Right renal cortex interstitium (tissue), 3 donors: ENCODE measurements at places on chromosomes 13 and 19. TPM values are rescaled to one million over a fixed set of nuclear protein-coding genes. Genes with fewer than 3 reads are reported as not detected.

Gene HIF3A
- polyA plus RNA-seq = 23.8 TPM

Gene SLITRK5
- 1.9 TPM for polyA plus RNA-seq

Gene CGB5
- polyA plus RNA-seq = not detected

Gene THSD1
- polyA plus RNA-seq = 7.8 TPM

Gene PET100
- 139 TPM for polyA plus RNA-seq

Gene UBAC2
- 98.7 TPM for polyA plus RNA-seq

Gene URAD
- not detected for polyA plus RNA-seq

Gene TEX29
- polyA plus RNA-seq = 0.35 TPM

Gene ADM5
- 0.64 TPM for polyA plus RNA-seq

Gene C5AR1
- polyA plus RNA-seq = 4.0 TPM

Gene ICAM5
- 0.18 TPM for polyA plus RNA-seq

DNA sequence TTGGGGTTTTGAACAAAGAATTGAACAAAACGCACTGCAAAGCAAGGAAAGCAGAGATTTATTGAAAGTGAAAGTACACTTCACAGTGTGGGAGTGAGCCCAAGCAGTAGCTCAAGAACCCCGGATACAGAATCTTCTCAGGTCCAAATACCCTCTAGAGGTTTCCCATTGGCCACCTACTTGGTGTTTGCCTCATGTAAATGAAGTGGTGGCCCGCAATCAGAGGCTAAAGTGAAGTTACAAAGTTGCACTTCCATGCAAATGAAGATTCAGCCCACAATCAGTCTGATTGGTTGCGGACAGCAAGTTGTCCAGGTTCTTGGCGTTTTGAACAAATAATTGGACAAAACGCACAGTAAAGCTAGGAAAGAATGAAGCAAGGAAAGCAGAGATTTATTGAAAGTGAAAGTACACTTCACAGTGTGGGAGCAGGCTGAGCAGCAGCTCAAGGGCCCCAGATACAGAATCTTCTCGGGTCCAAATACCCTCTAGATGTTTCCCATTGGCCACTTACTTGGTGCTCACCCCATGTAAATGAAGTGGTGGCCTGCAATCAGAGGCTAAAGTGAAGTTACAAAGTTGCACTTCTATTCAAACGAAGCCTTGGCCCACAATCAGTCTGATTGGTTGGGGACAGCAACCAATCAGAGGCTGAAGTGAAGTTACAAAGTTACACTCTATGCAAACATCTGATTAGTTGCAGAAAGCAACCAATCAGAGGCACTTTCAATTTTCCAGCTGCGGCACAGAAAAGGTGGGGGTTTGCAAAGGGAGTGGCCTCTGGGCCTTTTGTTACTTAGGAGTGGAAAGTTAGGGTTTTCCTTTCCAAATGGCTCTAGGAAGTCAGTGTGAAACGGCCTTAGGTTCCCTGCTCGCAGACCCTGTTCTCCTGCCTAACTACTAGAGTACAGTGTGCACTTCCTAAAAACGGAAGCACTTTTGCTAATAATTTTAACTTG is 4.8 kb upstream of the TM9SF2 start:
- DNase-seq = no peak

GRCh38 chr19:44592451-44592890 is 20.9 kb upstream of the IGSF23 start:
- DNase-seq = no peak

- DNase-seq = no peak
Measured at GRCh38 chr19:50314724-50315708, 14.2 kb downstream of the KCNC3 start.

DNA sequence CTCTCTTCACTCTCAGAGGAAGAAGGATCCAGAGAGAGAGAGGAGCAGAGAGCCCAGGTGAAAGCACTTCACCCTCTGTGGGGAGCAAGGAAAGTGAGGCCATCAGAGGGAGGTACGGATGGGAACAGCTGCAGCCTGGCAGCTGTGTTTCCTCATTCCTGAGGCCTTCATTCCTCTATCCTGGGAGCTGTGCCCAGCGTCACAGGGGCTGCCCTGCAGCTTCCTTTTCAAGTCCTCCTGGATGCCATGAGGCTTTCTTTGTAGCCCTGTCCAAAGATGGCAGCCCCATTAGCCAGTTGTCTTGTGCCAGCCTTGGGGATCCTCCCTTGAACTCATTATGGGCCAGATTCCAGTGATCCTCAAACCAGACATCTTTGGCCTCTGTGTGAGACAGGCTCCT is 76.8 kb upstream of the PCDH8 start:
- no peak for DNase-seq

DNA sequence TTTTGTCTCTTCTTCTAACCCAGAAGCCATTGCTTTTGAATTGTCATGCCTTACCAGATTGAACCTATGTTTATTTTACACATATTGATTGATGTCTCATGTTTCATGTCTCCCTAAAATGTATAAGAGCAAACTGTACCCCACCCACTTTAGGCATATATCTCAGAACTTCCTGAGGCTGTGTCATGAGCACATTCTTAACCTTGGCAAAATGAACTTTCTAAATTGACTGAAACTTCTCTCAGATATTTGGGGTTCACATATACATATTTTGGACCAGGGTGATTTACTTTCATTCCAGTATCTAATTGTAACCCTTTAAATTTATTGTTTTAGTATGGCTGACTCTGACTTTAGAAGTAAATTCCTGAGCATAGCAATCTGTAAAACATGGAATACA is 723.9 kb upstream of the PCDH20 start:
- no peak for DNase-seq

GRCh38 chr19:49570997-49571676 is 9.2 kb downstream of the NOSIP start:
- DNase-seq = no peak

GRCh38 chr19:53910170-53910518 is 1.1 kb downstream of the CACNG7 start:
- no peak for DNase-seq

GRCh38 chr19:11931051-11931450 is 6.1 kb downstream of the ZNF700 start:
- no peak for DNase-seq

- DNase-seq = no peak
Measured at GRCh38 chr13:84249463-84249862, 367.2 kb upstream of the SLITRK1 start.

GRCh38 chr13:41645331-41645730 is 188.0 kb downstream of the RGCC start:
- no peak for DNase-seq

- DNase-seq = no peak
Measured at GRCh38 chr19:42474743-42475142, 32.0 kb upstream of the CXCL17 start.

- no peak for DNase-seq
Measured at GRCh38 chr13:30978981-30979956, 46.8 kb downstream of the TEX26 start.

- no peak for DNase-seq
Measured at GRCh38 chr19:58227964-58228584, 640 bp upstream of the ZNF544 start.

- DNase-seq = no peak
Measured at GRCh38 chr13:90068658-90069057, 1278.8 kb upstream of the MIR17HG start.

DNA sequence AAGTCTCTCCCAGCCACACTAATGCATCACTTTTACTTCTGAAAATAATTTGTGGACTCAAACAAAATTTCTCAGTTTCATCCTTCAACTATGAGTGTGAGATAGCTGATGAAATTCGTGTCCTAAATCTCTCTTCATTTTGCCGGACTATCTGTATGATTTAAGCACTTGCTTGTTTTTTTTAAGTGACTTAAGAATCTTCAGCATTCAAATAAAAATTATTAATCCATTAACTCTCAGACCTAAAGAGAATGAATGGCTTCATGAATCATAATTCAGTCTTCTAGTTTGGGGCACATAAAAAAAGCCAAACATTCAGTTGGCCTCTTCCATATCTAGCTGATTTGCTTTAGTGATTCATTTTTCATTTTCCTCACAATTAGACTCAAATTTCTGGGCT is 579.5 kb downstream of the DCT start:
- no peak for DNase-seq

- DNase-seq = no peak
Measured at GRCh38 chr19:50780753-50781435, 9.3 kb upstream of the ACP4 start.

DNA sequence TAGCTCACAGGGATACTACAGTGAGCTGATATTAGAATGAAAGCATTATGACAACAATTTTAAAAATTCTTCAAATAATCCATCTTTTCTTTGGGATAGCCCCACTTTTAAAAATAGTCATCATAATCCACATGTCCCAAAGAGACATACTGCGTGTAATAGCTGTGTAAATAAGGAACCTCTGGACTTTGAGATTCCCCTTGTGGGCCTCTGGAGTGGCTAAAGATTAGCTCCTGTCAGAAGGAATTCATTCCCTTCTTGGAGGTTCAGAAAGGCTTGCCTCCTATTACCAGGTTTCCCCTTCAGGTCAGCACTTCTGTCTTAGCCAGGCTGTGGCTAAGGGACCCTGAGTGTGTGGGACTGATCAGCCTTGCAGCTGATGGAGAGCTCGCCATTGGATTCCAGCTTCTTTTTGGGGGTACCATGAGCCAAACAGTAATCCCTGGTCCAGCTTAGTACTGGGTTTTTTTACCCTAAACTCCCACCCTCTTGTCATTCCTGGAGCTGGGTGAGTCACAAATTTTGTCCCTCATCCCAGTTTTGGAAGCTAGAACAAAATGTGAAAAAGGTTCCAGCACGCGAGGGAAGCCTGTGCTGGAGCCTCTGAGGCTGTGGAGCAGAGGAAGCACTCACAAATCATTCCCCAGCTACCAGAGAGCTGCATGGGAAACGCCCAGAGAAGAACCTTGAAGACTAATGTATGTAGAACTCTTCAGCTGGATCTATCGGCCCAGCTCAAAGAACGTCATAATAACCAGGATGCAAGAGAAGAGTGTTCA is 96.7 kb downstream of the RNASEH2B start:
- DNase-seq = no peak

- DNase-seq = peak; percentile 27
Measured at GRCh38 chr13:36453516-36453915, 21.2 kb downstream of the CCNA1 start.

- DNase-seq = no peak
Measured at GRCh38 chr19:50793558-50794065, 3.4 kb downstream of the ACP4 start.

GRCh38 chr13:102212729-102213128 is 189.1 kb downstream of the FGF14 start:
- DNase-seq = no peak

GRCh38 chr13:106471957-106472543 is 63.4 kb downstream of the EFNB2 start:
- DNase-seq = no peak

- DNase-seq = no peak
Measured at GRCh38 chr13:30331331-30331771, 24.0 kb upstream of the KATNAL1 start.

GRCh38 chr19:14441041-14441938 is 8.2 kb downstream of the PKN1 start:
- DNase-seq = no peak

DNA sequence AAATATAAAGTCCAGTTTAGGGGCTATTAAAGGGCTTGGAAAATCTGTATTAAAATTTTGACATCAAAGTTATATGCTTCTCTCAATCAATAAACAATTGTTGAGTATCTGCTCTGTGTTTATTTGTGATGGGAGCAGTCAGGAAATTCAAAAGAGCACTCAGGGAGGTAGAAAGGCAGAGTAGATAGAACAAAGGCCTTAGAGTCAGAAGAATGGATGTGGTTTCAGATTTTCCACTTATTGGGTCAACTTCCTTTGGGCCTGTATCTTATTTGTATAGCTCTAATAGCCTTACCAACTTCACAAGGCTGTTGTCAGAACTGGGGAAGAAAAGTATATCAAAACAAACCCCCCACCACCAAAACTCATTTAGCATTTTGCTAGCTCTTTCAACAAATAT is 302.6 kb downstream of the SPRY2 start:
- DNase-seq = no peak

DNA sequence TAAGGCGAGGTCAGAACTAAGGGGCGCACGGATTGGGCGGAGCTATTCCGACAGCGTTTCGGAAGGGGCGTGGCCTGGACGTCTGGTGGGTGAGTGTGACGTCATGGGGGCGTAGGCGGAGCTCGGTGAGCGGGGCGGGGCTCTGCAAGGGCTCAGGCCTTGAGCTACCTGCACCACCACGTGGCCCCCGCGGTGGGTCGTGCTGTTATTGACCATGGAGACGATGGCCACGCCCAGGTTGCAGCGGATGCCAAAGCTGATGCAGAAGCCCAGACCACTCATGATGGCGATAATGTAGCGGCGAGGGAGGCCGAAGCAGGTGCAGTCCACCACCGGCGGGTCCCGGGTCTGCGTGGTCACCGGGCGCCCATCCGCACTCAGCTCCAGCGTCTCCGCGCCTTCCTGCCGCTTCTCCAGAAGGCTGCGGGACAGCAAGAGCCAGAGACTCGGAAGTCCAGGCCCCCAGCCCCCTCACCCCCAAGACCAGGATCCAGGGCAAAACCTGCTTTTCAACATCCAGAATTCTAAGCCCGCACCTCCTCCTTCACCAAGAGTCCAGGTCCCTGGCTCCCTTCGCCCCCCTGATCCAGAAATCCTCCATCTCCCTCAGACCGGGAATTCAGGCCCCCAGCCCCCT is 4.8 kb downstream of the SLC17A7 start:
- no peak for DNase-seq

DNA sequence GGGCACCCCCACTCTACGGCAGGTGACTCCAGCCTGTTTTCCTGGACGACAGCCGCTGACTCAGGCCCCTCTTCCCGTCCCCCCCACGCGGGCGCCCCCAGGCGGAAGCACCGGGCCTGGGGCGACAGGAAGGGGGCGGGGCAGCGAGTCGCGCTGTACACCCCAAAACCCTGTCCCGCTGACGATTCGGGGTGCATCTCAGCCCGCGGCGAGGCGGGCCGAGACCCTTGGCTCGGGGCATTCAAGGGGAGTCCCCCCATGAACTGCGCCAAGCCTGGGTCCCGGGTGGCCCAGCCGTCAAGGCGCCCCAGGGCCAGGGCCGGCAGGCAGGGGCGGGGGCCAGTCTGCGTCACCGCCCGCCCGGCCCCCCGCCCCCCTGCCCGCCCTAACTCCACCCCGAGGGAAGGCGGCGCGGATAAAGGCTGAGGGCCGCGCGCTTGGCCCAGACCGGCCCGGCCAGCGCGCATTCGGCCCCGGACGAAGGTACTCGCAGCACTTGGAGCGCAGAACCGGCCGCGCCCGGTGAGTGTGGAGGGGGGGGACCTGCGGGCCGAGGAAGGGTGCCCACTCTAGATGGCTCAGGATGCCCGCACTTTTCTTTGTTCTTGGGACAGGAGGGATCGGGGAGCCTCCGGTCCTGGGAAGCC is at the start of gene MIDN:
TSS of gene MIDN (plus strand) at position 445 of the 647 bp plus-strand sequence. CDS start 1,714 bp downstream, outside the sequence.
- DNase-seq = no peak

- DNase-seq = peak; percentile 45
Measured at GRCh38 chr13:39612023-39612637, 9.1 kb upstream of the LHFPL6 start.

- no peak for DNase-seq
Measured at GRCh38 chr19:5877427-5877826, 7.1 kb upstream of the FUT5 start.

- no peak for DNase-seq
Measured at GRCh38 chr13:87356314-87356713, 314.9 kb upstream of the SLITRK5 start.

DNA sequence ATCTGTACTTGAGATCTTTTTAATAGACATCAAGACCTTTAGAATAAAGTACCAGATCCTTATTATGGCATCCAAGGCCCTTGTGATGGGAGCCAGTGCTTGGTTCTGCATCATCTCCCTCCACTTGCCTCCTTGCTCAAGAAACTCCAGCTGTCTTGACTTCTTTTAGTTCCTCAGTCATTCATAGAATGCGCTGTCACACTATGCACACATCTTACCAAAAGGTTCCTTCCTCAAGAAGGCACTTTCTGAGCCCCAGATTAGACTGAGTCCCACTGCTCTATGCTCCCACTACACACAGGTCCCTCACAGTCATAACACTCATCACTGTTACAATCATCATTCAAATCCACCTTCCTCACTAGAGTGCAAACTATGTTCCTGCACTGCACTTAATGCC is 57.8 kb upstream of the ITM2B start:
- no peak for DNase-seq
